D341Med (cell line): ENCODE measurements at places on chromosomes 2 and 18.

DNA sequence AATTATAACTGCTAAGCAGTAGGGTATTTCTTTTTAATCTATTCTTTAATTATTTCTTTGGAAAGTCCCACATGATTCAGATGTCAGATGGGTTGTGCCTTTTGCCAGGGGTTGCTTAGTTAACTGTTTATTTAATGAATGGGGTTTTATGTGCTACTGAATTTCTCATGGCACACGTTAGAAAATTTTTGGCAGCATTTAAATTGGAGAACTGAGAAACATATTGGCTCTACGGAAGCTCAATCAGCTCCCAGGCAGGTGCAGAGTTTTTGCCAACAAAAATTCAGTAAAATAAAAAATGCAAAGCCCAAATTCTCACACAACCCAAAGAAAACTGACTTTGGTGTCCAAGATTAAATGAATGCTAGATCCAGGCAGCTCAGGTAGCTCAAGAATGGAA lies 467.2 kb downstream of the NRXN1 start:
- DNase-seq = no peak

GRCh38 chr18:54713386-54713785 lies 114.9 kb upstream of the RAB27B start:
- no peak for DNase-seq

- DNase-seq = no peak
Observed at GRCh38 chr2:3040066-3040428, 337.6 kb downstream of the EIPR1 start.

- DNase-seq = no peak
Observed at GRCh38 chr2:238911376-238912227, 63.7 kb downstream of the TWIST2 start.

DNA sequence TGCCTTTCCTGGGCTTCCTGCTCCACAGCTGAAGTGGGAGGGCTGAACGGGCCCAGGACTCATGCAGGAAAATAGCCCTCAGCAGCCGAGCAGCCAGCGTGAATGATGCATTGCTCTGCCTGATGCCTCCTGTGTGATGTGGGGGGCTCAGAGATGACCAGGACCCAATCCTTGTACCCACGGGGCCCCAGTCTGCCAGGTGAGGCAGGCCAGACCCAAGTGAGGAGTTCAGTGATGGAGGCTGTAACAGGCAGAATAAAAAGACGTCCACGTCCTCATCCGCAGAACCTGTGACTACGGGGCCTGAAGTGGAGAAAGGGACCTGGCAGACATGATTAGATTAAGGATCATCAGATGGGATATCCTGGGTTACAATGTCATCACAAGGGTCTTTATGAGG lies 194.9 kb upstream of the HDAC4 start:
- DNase-seq = no peak
